ENCODE measurements at places on chromosomes 2 and 18. TPM values are rescaled to one million over a fixed set of nuclear protein-coding genes. Genes with fewer than 3 reads are reported as not detected.

The MYL12A gene
- total RNA-seq, result 247 TPM

- DNase-seq, result no peak
Measured at GRCh38 chr2:88066543-88066942, 1.1 kb upstream of the SMYD1 start.

- DNase-seq, result no peak
Measured at GRCh38 chr18:48761582-48761981, 189.2 kb downstream of the SMAD7 start.

DNA sequence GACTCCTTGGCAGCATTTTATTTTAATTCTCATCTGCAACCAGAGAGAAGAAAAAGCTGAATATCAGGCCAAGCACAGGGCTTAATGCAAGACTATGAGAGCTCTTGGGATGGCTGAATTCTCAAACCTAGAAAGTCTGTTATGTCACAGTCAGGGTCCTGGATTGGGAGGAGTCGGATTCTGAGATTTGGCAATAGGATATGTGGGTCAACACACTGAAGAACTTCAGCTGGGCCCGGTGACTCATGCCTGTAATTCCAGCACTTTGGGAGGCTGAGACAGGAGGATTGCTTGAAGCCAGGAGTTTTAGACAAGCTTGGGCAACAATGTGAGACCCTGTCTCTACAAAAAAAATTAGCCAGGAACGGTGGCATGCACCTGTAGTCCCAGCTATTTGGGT lies 102.4 kb downstream of the COL3A1 start:
- no peak for DNase-seq

The TCF7L1 gene
- total RNA-seq, result 110 TPM

DNA sequence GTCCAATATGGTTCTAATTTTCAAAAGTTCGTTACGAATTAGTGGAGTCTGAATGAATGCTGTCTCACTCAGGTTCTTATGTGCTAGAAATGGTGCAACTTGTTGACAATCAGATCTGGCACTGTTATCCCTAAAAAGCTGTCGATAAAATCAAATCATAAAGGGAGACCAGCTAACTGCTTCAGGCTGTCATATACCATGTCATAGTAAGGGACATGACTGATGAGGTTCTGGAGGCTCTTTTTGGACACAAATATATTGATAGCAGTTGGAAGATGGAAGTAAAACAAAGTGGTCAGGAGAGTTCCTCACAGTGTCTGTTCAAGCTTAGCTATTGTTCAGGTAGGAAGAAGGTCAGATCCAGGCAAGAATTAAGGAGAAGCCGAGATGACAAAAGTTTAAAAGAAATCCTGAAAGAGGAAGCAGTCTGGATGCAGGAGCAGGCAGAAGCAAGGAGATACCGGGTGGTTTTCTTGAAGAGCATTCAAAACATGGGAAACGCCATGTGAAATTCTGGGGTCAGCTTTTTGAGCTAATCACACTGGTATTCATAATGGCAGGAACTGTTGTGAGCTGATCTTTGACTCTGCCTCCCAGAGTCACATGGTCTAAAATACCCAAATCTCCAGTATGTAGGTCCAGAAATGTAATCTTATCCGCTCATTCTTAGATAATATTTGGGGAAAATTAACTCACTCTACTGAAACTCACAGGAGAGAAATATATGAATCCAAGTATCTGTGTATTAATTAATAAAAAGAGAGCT lies 9.4 kb upstream of the CAVIN2 start:
- no peak for DNase-seq

The HOXD10 gene
- not detected for total RNA-seq

Data from H1 (cell line).